Stimulated activated naive CD4-positive, alpha-beta T cell (primary cell): ENCODE measurements at places on chromosomes 11 and 22.

- no peak for DNase-seq
Measured at GRCh38 chr11:115720602-115721245, 216.5 kb upstream of the CADM1 start.

- DNase-seq: no peak
Measured at GRCh38 chr11:94450048-94450447, 43.6 kb downstream of the MRE11 start.

- DNase-seq: no peak
Measured at GRCh38 chr11:3228445-3228829, 3.8 kb downstream of the MRGPRE start.

DNA sequence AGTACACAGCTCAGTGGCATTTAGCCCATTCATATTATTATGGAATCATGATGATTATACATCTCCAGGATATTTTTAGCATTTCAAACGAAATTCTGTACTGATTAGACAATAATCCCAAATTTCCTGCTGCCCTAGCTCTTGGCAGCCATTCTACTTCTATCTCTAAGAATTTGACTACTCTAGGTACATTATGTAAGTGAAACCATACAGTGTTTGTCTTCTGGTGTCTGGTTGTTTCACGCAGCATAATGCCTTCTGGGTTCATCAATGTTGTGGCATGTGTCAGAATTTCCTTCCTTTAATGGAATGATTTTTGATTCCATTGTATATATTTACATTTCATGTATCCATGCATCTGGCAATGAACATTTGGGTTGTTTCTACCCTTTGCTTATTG, 517.7 kb downstream of the ETS1 start:
- DNase-seq: no peak

DNA sequence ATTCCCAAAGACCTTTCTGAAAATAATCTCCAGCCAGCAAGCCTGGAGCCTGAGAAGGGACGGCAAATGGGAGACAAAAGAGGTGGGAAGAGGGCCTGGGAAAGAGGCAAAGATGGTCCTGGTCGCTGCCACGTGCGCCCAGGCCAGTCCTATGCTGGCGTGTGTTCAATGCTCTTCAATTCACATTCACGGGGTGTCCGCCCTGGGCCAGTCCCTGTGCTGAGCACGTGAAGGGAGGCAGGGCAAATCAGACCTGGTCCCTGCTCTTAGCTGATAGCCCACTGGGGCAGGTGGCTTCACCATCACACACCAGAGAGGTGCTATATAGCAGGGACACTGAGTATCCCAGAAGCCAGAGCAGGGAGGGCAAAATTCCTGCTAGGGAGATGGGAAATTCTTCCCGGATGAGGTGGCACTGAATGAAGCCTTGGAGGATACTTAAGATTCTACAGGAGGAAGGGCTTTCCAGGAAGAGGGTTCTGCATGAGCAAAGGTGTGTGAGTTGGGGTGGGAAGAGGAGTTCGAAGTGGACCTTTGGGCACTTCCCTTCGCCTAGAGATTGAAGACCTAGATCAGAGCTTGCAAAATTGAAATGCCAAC, 148.2 kb downstream of the CHST1 start:
- no peak for DNase-seq

GRCh38 chr11:75337195-75337654, 14.2 kb downstream of the ARRB1 start:
- no peak for DNase-seq

DNA sequence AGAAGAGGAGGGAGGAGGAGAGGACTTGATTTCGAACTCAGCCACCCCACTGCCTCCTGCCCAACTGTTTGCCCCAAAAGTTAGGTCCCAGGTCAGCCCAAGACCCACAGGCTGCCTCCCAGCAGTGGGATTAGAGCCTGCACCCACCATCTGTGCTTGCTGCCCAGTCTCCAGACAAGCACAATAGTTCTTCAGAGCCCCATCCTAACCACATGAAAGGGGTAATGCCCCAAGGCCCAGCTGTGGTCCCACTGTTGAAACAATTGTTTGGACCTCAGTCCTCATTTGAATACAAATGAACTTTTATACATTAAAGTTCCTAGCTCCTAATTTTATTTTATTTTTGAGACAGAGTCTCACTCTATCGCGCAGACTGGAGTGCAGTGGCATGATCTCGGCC, 5.4 kb upstream of the VPS51 start:
- no peak for DNase-seq

GRCh38 chr11:119586181-119586580, 142.8 kb downstream of the NECTIN1 start:
- no peak for DNase-seq

DNA sequence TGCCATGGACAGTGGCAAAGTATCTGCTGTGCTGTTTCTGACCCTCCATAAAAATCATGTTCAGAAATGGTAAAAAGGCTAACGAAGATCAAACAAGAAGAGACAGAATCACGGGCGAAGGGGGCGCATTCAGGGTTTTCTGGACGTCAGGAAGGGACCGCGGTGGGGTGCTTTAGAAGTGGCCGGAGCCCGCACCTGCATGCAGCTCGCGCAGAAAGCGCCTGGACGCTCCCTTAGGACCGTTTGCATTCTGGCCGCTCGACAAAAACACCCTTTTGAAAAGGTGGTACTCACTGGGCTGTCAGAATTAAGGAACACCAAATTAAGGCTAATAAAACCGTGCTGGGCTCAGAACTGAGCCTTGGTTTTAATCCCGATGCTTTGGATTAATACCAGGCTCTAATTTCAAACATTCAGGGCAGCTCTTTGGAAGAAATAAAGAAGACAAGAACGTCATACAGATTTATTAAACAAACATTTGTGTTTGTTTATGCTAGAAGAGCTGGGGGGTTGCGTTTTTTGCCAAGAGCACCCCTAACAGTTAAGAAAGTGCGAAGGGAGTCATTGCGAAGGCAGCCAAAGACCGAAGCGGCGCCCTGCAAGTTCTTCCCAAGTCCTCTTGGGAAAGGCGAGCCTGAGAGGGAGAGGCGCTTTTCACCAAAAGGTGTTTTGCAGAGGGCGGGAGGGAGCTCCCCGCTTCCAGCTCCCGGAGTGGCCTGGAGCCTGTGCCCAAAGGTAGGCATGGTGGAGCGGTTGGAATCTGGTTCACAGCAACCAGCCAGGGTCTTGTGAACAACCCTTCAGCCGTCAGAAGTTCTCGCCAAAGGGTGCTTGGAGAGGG, 47.7 kb upstream of the DBX1 start:
- DNase-seq: no peak

GRCh38 chr11:114163830-114164401, 104.4 kb downstream of the ZBTB16 start:
- no peak for DNase-seq

DNA sequence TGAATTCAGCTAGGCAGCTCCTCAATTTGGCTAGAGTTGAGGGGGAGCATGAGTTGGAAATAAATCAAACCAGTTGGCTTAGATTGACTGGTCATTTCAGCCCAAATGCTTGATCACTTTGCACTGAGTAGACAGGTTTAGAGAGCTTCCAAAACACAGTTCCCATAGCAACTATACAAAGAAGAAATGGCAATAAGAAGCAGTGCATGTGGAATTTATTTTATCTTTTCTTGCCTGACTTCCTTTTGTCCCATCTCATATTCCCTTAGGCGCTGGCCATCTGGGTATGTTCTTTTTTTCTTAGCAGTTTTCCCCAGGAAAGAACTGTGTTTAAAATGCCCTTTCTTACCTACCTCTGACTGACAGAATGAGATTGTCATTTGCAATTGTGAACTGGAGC, 38.7 kb upstream of the C11orf87 start:
- no peak for DNase-seq

DNA sequence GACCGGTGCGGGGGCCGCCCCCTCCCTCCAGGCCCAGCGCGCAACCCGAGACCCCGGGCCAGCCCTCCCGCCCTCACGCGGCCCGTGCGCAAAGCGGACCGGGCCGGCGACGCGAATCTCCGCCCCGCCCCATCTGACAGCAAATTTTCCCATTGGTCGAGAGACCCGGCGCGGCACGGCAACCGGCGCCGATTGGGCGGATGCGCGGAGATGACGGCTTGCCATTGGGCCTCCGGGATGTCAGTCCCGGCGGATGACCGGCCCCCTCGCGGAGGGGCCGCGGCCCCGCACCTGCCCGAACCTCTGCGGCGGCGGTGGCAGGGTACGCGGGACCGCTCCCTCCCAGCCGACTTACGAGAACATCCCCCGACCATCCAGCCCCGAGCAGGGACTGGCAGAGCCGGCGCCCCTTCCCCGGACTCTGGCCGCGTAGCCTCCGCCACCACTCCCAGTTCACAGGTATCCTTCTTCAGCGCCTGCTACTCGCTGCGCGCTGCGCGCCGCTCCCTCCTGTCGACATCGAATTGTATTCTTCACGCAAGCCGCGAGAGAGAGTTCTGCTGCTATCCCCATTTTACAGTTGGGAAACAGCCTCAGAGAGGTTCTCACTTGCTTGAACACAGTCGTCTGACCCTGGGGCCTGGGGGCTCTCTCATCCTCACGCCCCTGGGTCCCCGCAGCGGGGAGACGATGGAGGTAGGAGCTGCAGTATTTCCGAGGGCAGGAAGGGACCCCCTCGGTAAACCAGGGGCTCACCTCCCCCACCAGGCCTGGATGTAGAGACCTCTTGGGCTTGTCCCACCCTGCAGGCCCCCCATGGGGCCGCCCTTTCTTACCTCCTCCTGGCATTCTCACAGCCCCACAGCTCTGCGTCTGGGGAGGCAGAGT, at the start of gene ARVCF:
Gene ARVCF, minus strand, starts transcription at position 90 of the 888 bp plus-strand sequence. CDS start 26,029 bp downstream, outside the sequence.
- DNase-seq: peak; percentile 83

DNA sequence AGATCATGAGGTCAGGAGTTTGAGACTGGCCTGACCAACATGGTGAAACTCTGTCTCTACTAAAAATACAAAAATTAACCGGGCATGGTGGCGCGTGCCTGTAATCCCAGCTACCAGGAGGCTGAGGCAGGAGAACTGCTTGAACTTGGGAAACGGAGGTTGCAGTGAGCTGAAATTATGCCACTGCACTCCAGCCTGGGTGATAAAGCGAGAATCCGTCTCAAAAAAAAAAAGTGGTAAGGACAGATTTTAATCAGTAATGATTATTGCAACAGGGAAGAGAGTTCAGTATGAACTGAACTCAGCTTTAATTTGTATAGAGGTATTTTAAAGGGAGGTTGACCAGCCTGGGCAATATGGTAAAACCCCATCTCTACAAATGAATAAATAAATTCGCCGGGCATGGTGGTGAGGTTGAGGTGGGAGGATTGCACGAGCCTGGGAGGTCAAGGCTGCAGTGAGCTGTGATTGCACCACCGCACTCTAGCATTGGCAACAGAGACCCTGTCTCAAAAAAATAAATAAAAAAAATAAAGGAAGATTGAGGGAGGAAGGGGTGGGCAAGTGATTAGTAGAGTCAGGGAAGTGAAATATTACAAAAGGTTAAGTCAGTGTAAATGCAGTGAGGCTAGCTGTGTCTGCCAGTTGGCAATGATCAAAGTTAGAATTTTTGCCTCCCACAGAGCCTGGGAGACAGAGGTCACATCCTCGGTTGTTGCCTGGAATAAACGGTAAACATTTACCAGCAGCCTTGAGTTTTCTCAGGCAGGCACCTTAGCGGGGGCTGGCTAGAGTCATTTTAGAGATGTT, 2.6 kb upstream of the MCM5 start:
- DNase-seq: no peak

DNA sequence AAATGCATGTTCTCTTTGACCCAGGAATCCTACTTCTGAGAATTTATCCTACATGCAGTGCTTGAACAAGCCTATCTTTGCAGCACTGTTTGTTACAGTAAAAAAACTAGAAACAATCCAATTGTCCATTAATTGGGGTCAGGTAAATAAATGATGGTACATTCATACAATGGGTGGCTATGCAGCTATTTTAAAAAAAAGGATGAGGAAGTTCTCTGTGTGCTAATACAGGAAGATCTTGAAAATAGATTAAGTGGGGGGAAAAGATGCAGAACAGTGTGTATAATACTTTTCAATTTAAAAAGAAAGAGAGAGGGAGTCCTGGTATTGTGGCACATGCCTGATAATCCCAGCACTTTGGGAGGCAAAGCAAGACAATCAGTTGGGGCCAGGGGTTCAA, 9.5 kb upstream of the CREB3L1 start:
- DNase-seq: no peak

DNA sequence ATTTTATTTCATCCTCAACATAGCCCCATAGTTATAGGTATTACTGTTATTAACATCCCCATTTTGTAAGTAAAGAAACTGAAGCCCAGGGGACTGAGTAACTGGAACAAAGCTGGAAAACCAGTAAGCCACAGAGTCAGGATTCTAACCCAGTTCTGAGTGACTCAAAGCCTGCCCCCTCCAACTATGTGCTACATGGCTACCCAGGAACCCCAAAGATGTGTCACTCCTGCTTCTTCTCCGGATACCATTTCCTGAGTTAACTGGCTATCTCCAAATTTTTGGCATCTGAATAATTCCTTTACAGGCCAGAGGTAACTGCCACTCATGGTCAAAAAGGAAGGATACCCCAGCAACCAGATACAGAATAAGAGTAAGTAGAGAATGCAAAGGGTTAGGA, 43.6 kb downstream of the TENM4 start:
- no peak for DNase-seq
